ENCODE measurements at places on chromosomes 3 and 15.

DNA sequence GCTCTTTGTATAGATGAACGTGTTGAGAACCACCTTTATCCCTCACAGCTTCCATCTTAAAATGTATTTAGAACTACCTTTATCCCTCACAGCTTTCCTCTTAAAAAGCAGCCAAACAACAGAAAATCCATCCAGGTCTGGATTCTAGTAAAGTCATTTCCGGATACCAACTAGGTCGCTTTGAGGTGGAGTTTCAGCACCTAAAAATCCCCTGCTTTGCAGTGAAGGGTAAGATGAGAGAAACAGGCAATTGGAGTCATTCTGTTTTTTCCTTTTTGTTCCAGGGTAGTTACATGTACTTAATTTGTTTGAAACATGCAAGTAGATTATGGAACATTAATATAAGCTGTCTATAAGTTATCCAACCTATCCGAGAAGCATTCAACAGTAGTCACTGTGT lies 192.0 kb downstream of the UBE2E2 start:
- DNase-seq, result no peak

- no peak for DNase-seq
Observed at GRCh38 chr3:24161841-24162240, 216.8 kb downstream of the NR1D2 start.

DNA sequence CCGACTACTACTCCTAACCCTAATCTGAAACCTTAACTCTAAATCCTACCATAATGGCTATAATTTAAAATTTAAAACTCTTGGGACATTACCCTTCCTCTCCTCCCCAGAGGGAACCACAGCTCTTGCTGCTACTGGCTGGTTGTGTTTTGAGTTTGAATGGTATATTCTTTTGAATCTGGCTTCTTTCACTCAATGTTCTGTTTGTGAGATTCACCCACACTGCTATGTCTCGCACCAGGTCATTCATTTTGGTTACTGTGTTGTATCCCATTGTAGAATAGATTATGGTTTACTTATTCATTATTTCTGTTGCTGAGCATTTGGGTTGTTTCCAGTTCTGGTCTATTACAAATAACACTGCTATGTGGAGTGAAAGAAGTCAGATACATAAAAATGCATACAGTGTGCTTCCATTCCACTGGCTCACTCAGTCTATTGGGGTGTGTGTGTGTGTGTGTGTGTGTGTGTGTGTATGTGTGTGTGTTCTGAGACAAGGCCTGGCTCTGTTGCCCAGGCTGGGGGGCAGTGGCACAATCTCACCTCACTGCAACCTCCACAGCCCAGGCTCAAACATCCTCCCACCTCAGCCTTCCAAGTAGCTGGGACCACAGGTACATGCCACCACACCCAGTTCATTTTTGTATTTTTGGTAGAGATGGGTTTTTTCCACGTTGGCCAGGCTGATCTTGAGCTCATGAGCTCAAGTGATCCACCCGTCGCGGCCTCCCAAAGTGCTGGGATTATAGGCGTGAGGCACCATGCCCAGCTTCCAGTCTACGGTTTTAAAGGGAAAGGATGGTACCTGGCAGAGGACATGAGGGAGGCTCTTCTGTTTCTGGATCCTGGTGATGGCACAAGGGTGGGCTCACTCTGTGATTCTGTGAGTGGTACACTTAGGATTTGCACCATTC lies 19.2 kb upstream of the SYNM start:
- no peak for DNase-seq

- no peak for DNase-seq
Observed at GRCh38 chr15:80514071-80514780, 110.0 kb downstream of the ARNT2 start.

DNA sequence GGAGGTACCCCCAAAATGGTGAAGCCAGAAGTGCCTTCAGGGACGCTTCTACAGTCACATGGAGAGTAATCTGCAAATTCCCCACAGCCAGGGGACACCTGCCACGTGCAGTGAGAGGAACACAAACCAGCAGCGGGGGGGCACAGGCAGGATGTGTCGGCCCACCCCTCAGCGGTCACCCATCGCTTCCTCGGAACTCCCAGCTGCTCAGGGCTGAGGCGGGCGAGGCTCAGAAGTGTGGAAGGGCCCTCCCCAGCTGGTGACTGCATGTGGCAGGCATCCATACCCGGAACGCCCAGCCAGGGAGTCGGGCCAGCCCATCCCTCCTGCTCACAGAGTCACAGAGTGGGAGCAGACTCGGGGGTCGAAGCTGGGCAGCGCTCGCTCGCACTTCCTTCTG lies 63.7 kb downstream of the SLC12A8 start:
- no peak for DNase-seq

DNA sequence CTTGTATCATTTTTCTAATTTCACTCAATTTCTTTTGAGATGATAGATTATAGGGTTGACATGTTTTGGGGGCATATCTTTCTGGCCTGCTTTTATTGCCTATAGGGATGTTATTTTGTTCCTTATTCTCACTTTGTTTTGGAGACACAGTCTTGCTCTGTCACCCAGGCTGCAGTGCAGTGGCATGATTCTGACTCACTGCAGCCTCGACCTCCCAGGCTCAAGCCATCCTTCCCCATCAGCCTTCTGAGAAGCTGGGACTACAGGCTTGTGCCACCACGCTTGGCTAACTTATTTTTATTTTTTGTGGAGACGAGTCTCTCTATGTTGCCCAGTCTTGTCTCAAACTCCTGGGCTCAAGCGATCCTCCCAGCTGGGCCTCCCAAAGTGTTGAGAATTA lies 72.8 kb upstream of the FAN1 start:
- no peak for DNase-seq

DNA sequence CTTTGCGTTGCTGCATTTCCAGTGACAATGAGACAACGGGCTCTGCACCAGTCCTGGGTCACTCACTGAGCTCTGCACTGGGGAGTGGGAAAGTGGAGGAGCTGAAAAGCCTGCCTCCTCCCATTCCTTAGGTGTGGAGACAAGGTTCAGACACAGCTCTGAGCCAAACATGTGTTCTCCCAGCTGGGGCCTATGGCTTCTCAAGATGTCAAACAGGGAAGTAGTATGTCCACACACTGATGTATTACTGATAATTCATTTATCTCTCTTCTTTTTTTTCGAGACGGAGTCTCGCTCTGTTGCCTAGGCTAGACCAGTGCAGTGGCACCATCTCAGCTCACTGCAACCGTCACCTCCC lies 90.2 kb upstream of the SLC4A7 start:
- no peak for DNase-seq

DNA sequence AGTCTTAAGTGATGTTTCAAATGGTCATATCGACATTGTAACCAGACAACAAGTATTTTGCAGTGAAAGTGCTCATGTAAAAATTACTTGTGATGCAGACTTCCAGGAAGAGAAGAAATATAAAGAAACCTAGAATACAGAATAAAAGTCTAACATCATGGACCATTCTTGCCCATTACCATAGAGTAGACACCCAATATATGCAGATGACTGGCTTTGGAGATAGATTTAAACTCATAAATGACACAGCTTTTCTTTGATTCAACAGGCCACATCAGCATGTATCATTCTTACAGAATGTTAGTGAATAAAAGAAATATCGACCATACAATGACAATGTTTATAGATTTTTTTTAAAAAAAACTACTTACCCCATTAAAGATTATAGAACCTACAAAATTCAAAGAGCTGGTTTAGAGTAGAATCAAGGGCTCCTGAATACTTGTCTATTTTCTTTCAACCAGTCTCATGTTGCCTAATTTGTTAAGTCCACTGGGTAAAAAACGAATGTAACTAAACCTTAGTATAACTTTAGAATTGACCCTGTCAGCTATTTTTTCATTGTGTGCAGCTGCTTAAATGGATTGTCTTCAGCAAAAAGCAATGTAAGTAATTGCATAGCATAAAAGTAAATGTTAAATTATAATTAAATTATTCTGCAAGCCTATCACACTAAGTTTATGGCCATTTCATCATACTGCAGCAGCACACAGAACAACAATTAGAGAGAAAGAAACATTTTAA lies 268.7 kb upstream of the AGTR1 start:
- DNase-seq, result no peak

GRCh38 chr3:26280517-26280916 lies 342.1 kb upstream of the LRRC3B start:
- DNase-seq, result no peak
